ENCODE measurements at places on chromosomes 16 and 17.

GRCh38 chr17:13544765-13545164 is 57.0 kb downstream of the HS3ST3A1 start:
- DNase-seq = no peak

DNA sequence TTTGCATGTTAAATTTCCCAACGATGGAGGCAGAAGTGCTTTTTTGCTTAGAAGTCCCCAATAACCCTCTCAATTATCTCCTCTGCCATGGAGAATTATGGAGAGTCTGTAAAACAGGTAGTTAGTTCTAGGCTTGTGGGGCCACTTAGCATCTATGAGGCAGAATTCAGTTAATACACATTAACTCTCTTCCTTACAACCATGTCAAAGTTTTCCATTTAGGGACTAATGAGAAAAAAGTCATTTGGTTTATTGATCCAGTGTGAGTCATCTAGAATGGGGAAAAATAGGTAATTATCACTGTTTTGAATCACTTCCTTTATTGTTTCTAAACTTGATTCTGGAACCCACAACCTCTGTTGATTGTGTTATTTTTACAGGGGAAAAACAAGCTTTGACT is 229.1 kb upstream of the COX10 start:
- no peak for DNase-seq

DNA sequence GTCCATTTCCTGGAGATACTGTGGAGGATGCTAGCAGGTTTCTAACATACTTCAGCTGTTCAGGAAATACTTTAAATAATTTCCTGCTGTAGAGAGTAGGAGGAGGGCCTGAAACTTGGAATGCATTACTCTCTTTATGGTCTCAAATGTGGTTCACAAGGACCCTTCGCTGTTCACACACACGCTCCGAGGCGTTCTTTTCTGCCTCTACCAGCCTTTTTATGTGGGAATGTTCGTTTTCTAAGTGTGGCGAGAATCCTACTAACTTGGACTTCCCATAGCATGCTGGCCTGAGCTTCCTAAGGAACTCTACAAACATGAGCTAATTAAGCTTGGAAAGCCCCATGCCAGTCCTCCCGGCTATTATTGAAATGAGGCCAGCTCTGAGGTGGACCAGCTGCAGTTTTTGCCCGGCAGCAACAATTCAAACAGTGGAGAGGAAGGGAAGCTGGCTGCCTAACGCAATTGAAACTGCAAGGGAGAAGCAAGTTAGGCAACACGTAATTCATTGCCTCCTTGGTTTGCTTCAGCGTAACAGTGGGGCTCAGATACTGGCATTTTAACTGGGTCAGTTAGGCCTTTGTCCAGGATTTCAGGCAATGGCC is 18.9 kb downstream of the KPNA2 start:
- no peak for DNase-seq

DNA sequence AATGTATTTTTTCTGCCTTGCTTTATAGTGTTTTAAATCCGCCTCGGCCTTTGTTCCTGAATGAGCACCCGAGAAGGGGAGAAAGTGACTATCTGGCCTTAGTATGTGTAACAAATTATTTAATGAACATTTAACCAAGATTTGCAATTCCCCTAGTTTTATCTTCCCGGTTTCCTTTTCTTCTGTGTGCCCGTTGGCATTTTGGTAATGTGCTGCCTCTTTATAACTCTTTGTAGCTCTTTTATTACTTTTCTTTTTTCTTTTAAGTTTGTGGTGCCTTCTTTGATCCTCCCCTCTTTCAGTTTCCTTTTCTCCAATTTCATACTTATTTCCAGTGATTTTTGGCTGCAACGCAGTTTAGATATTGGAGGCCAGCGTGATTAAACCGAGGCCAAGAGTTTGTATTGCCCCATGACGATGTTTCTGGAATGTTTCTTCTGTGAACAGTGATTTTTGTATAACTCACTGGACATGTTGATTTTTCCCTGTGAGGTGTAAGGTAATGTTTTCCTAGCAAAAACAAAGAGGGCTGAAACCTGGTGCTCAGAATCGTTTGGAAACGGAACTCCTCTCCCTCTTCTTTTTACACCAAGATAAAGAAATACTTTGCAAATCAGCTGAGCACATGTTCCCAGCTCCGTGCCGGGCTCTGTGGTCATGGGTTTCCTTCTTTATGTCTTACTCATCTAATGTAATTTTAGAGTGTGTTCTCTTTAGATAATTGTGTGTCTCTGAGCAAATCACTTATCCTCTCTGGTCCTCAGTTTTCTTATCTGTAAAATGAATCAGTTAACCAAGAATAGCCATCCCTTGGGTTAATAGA is 344.3 kb downstream of the WWOX start:
- DNase-seq = no peak

GRCh38 chr17:44037471-44037870 is 22.7 kb upstream of the TMEM101 start:
- DNase-seq = no peak

GRCh38 chr17:31439716-31440115 is 48.2 kb downstream of the RAB11FIP4 start:
- no peak for DNase-seq

GRCh38 chr17:2865228-2865627 is 69.0 kb downstream of the RAP1GAP2 start:
- no peak for DNase-seq

DNA sequence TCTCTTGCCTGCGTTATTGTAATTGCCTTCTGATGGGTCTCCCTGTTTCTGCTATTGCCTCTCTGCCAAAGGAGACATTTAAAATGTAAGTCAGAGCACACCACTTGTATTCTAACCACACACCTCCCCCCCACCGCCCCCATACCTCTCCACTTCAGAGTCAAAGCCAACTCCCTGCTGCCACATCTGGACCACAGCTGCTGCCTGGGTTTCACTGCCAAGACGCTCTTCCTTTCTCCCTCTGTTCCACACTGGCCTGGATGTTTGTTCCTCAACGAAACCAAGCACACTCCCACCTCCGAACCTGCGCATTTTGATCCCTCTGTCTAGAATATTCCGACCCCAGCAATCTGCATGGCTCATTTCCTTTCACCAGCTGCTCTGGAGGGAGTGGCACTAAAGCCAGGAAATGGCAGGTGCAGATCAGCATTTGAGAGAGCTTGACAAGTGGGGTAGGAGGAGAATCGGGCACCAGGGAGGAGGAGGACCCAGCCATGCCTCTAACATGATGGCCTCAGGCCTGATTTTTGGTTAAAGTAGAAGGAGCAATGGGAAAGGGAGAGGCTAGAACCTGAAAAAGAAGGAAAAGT is 92.4 kb upstream of the HS3ST2 start:
- no peak for DNase-seq

GRCh38 chr17:17360087-17360730 is 57.0 kb downstream of the NT5M start:
- DNase-seq = no peak

DNA sequence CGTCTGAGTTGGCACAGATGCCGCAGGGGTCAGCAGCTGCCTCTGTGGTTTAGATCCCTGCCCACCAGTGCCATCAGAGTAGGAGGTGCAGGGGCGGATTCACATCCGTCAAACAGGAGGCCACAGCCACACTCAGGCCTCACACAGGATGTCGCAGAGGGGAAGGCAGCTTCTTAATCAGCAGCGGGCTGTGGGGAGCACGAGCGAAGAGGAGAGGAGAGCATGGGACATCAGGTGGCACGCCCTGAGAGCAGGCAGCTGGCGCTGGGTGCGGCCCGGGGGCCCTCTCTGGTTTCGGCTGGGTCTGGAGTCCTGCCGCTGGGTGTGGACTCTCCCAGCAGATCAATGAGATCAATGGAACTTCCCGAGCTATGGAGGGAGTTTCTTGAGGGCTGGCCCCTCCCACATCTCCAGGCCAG is 9.6 kb downstream of the LLGL2 start:
- no peak for DNase-seq

GRCh38 chr16:58638148-58639036 is 8.8 kb upstream of the CNOT1 start:
- no peak for DNase-seq

DNA sequence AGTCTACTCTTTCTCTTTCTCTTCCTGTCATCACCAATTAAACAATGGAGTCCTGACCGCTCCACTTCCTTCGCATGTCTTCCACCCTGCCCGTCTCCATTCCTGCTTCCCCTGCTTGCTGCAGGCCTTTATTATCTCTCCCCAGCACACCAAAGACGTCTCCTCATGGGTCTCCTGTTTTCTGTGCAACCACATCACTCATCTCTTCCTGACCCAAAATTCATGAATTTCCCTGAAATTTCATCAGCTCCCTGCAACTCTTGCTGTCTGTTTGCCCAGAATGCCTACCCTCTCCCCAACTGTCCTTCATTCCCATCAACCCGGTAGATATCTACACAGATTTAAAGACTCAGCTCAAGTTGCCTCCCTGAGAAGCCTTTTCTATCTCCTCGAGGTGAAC is 76.7 kb upstream of the ALOX12 start:
- no peak for DNase-seq

DNA sequence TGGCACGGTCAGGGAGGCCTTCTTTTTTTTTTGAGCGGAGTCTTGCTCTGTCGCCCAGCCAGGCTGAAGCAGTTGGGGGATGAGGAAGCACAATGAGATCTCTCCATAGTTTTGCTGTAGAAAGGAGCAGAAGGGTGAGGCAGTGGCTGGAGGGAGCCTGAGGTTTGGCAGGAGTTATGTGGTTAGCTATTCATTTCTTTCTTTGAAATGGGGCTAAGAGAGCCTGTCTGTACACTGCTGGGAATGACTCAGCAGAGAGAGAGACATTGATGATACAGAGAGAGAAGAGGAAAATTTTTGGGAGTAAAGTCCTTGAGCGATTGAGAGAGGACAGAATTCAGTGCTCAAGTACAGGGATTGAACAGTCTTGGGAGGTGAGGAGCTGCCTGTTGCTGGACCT is 22.1 kb downstream of the NOS2 start:
- no peak for DNase-seq

GRCh38 chr17:63446753-63447470 is 806 bp upstream of the CYB561 start:
- peak; percentile 23 for DNase-seq

DNA sequence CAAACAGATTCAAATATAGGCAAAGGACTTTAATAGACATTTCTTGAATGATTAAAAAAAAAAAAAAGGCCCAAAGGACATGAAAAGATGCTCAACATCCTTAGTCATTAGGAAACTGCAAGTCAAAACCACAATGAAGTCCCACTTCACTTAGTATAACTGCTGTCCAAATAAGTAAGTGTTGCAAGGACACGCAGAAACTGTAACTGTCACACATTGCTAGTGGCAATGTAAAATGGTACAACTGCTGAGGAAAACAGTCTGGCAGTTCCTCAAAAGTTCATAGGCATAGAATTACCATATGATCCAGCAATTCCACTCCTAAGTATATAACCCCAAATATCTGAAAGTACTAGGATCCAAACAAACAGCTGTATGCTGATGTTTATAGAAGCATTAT is 112.7 kb downstream of the BRIP1 start:
- no peak for DNase-seq

DNA sequence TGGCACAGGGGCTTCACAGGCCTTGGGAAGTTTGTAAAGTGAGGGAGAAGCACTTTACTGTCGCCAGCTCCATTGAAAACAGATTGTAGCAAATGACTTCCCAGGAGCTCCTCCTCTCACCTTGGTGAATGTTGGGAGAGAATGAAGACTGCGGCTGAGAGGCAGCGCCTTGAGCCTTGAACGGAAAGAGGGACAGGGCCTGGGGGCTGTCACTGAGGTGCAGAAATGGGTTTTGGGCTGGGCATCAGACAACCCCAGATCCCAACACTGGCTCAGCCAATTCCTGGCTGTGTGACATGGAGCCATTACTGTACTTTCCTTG is 603 bp upstream of the MRTFB start:
- DNase-seq = no peak

- DNase-seq = no peak
Measured at GRCh38 chr17:44751331-44751730, 7.5 kb upstream of the ADAM11 start.

DNA sequence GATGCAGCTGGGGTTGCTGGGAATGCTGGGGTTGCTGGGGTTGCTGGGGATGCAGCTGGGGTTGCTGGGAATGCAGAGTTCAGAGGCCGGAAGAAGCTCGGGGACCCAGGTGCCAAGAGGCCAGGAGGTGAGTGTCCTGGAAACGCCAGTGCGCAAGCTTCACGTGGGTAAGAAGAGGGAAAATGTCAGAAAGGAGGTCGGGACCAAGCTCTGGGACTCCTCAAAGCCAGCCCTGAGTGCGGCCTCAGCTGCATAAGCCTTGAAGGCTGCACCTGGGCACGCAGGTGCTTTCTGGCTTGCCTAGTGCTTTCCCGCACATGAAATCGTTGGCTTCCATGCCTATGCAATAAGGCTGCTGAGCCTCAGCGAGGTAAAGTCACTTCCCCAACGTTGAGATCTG is 48.3 kb downstream of the PITPNM3 start:
- DNase-seq = no peak

- no peak for DNase-seq
Measured at GRCh38 chr17:17097763-17098345, 55.6 kb downstream of the MPRIP start.

GRCh38 chr16:67560827-67561342 is 1.4 kb upstream of the CTCF start:
- no peak for DNase-seq

- no peak for DNase-seq
Measured at GRCh38 chr17:9360677-9361081, 214.9 kb downstream of the STX8 start.

- DNase-seq = no peak
Measured at GRCh38 chr16:65071433-65072311, 50.2 kb downstream of the CDH11 start.

DNA sequence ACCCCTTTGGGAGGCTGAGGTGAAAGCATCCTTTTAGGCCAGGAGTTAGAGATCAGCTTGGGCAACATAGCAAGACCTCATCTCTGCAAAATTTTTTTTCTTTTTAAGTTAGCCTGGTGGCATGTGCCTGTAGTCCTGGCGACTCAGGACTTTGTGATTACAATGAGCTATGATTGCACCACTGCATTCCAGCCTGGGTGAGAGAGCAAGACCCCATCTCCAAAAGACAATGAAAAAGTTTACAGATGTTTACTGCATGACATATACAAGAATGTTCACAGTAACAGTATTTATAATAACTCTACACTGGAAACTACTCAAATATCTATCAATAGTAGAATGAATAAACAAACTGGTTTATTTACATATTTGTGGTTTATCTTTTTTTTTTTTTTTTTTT is 33.1 kb upstream of the CCL22 start:
- DNase-seq = no peak
